ENCODE measurements at places on chromosomes 13 and 19.

- DNase-seq = no peak
Observed at GRCh38 chr13:40505196-40505595, 161.2 kb downstream of the FOXO1 start.

DNA sequence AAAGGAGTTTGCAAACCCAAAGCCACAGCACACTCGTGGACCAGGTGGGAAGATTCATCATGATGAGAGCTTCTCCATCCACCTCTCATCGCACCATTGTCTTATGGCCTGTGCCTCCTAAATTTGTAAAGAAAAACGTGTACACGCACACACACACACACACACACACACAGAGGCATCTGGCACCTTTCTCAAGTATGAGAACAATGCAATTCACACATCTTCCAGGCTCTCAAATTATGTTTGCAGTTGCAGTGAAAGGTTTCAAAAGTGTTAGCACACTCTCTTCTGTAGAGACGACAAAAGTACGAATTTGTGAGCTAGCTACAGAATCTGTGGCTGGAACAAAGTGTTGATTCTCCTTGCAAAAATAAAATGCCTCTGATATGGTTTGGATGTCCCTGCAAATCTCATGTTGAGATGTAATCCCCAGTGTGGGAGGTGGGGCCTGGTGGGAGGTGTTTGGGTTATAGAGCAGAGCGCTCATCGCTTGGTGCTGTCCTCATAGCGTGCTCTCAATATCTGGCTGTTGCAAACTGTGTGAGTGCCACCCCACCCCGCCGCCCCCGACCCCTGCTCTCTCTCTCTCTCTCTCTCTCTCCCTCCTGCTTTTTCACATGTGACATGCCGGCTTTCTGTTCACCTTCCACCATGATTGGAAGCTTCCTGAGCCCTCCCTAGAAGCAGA, 21.8 kb upstream of the RAB20 start:
- no peak for DNase-seq

DNA sequence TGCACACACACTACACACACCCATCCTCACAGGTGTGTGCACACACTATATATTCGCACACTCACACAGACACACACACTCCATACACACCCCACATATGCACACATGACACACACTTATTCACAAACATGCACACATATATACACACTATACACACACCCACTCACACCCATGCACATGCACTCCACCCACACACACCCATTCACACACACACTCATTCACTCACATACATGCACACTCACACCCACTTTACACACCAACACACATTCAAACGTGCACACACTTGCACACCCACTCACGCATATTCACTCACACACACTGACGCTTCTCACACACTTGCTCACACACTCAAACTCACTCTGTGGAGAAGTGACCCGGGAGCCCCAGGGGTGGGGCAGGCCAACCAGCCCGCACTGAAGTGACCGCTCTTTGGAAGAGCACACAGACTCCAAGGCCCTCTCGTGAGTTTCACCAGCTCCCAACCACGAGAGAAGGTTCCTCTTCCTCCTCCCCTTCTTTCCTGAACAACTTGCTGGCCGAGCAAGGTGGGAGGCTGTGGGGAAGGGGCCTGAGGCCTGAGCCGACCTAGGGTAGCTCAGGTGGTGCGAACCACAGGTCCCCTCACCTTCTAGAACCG, 86.1 kb upstream of the TM9SF2 start:
- DNase-seq = no peak

GRCh38 chr13:113660066-113660465, 2.1 kb upstream of the ATP4B start:
- no peak for DNase-seq

DNA sequence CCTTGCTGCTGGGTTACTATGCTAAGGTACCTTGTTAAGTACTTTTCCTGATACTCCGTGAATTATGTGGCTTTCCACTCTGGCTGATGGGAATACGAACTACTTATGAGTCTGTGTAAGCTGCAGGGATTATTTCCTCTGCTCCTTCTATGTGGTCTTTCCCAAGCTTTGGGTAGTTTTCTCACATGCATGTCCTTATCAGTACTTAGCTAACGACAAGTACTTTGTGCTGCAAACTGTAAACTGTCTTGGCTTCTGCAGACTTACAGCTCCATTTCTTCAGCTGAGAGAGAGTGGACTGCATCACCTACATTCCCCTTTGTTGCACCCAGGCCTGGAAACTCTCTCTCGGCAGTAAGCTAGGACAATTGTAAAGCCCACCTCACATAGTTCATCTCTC, 76.6 kb downstream of the FGF9 start:
- no peak for DNase-seq
